Spinal cord (tissue), 10 donors: ENCODE measurements at places on chromosomes 5 and 9. TPM values are rescaled to one million over a fixed set of nuclear protein-coding genes. Genes with fewer than 3 reads are reported as not detected.

DNA sequence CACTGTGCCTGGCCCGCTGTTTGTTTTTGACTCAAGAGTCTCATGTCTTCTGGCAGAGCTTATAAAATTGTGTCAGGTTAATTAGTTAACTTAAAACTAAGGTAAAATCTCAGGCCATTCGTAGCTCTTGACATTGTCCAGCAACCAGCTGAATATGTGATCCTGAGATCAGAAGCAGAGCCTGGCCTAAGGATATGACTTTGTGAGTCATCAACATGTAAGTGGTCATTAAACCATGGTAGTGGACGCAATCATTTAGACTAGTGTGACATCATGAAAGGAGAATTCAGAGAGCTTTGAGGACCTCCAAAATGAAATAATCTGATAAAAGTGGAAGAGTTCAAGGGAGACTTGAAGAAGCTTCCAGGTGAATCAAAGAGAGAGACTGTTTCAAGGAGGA is 23.3 kb downstream of the SPZ1 start:
- H3K4me1 ChIP-seq: no peaks in the 10 kb centered on the region
- H3K4me3 ChIP-seq: no peak overlapping the region
- H3K27me3 ChIP-seq: no peaks in the 10 kb centered on the region
- no peak overlapping the region for H3K27ac ChIP-seq

Gene FOXD4
- 0.66 TPM for total RNA-seq

Gene ADAMTS2
- total RNA-seq: 27.1 TPM

DNA sequence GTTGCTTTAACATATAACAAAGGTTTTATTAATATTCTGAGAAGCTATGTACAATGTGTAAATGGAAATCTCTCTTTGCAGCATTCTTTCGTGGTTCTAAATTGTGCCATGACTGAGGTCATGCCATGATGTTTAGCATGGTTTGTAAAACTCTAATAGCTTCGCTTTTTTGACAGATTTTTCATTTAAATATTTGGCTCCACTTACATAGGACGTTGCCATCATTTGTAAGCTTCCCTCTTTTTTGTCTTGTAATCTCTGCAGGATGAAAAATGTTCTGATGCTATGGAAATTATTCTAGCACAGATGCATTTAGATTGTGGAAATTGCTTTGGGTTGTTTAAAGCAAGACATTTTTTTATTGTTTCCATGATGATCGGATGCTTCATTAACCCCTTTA is 1054.8 kb downstream of the MAT2B start:
- H3K27me3 ChIP-seq: no peaks in the 10 kb centered on the region

Gene CCDC192
- 0.50 TPM for total RNA-seq
